ENCODE measurements at places on chromosomes 12 and 14.

GRCh38 chr14:68011406-68012028, 191.9 kb downstream of the RAD51B start:
- DNase-seq, result no peak

DNA sequence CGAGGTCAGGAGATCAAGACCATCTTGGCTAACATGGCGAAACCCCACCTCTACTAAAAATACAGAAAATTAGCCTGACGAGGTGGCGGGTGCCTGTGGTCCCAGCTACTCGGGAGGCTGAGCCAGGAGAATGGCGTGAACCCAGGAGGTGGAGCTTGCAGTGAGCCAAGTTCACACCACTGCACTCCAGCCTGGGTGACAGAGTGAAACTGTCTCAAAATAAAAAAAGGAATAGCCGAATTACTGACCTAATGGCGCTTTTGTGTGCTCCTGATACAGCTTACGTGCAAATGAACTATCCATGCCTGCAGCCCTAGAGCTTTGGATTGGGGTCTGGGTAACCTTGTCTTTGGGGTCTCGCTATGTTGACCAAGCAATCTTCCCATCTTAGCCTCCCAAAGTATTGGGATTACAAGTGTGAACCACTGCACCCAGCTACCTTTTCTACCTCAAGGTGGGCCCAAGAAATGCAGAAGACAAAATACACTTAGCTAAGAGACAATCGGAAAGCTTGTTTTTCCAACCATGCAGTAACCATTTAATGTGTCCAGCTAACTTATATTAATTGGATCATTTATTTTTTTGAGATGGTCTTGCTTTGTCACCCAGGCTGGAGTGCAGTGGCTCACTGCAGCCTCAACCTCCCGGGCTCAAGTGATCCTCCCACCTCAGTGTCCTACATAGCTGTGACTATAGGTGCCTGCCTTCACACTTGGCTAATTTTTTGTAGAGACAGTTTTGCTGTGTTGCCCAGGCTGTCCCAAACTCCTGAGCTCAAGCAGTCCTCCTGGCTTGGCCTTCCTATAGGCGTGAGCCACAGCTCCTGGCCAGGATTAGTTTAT, 5.5 kb downstream of the PABPN1 start:
- DNase-seq, result no peak

- DNase-seq, result peak; percentile 77
Observed at GRCh38 chr12:119412811-119413794, 78.6 kb downstream of the CCDC60 start.

- DNase-seq, result no peak
Observed at GRCh38 chr14:102695167-102695555, 82.1 kb upstream of the TRAF3 start.

GRCh38 chr12:25497021-25497420, 56.1 kb downstream of the LMNTD1 start:
- no peak for DNase-seq

DNA sequence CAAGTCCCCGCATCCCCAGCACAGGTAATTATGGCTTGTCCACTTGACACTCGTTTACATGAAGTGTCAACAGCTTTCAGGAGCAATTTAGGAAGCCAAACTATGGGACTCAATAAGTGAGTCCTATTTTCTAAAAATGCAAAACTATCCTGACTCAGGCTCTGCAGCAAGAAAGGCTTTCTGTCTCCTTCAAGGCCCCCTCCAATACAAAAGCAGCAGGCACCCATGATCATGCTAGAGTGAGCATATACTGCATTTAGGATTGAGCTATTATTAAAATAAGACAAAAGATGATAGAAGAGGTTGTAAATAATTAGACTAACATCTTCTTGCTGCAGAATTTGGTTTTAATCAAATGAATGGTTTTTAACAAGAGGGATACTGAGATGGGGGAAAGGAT, 3.2 kb downstream of the SIX6 start:
- DNase-seq, result no peak

DNA sequence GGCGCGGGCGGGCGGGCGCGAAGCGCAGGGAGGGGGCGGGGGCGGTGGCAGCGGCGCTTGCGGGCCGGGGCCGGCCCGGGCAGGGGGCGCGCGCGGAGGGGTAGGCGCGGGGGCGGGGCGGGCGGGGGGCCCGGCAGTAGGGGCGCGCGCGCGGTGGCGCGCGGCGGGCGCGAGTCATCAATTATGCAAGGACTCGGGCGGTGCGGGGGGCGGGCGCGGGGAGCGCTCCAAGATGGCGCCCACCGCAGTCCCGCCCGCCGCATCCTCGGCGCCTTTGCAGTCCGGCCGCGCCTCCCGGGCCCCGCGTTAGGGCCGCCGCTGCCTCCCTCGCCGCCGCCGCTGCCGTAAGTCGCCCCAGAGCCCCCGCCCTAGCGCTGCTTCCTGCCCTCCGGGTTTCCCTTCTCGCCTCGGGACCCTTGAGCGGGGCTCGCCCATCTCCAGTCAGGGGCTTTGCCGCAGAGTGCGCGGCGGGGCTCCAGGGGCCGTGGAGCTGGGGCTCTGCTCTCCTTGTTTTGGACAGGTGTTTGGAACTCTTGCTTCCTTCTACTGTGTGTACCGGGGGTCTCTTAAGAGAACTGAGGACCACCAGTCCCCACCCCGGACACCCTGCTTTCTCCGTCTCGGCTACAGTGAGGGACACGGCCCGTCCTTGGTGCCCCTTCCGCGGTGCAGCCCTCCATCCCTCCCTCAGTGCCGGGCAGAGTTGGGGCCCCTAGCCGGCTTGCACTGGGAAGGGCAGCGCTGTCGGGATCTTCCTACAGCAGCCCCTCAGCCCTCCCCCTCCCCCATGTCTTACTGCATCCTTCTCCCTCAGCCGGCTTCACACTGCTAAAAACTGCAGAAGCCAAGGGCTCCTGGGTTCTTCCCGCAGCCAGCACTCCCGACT, at the start of gene SCN8A:
Gene SCN8A (plus strand): TSS at position 218 of the 886 bp plus-strand sequence. CDS start 71,585 bp downstream, outside the sequence.
- peak; percentile 98 for DNase-seq

DNA sequence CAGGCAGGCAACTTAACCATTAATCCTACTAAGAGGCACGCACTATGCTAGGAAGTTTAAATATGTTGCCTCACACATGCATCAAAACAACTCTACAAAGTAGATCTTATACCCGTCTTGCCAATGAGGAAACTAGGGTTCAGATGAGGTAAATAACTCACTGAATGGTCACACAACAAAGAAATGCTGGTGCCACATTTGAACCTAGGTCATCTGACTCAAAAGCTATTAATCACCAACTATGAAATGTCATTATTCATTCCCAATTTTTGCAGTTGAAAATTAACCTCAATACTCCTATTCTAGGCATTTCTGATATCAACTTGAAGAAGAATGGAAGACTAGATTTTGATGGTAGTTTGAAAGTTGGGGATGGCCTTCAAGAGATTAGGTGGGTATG, 2.8 kb upstream of the PYROXD1 start:
- no peak for DNase-seq

GRCh38 chr12:103282124-103282523, 213.6 kb downstream of the C12orf42 start:
- peak; percentile 46 for DNase-seq

DNA sequence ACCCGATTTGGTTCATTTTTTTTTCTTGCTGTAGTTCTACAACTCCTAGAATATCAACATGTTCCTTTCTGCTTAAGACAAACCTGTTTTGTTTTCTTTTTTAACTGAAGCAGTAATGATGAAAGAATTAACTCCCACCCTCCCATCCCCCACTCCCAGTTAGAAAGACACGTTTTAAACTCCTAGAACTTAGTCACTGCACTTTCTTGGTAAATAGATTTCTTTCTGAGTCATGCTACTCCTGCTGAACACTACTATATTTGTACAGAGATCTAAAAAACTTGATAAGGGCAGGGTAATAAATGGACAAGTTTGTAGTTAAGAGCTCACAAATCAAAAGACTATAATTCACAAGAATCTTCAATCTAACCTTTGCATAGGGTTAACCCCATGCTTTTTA, 118.9 kb upstream of the PTPRB start:
- DNase-seq, result no peak

DNA sequence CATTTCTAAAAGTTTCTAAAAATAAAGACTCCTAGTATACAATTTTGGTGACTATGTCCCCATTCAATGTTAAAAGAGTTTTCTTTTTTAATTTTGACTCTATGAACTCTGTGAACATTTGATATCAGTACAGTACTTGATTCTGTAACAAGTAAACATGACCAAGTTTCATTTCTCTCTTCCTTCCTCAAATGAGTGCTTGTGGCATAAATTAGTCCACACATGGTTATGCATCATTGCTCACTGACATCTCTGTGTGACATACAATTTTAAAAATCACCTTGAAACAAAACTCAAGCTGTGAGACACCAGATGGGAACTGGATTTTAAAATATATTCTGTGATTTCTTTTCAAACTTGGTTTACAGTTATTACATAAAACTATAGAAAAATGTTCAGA, 253.9 kb upstream of the MDGA2 start:
- DNase-seq, result peak; percentile 77

DNA sequence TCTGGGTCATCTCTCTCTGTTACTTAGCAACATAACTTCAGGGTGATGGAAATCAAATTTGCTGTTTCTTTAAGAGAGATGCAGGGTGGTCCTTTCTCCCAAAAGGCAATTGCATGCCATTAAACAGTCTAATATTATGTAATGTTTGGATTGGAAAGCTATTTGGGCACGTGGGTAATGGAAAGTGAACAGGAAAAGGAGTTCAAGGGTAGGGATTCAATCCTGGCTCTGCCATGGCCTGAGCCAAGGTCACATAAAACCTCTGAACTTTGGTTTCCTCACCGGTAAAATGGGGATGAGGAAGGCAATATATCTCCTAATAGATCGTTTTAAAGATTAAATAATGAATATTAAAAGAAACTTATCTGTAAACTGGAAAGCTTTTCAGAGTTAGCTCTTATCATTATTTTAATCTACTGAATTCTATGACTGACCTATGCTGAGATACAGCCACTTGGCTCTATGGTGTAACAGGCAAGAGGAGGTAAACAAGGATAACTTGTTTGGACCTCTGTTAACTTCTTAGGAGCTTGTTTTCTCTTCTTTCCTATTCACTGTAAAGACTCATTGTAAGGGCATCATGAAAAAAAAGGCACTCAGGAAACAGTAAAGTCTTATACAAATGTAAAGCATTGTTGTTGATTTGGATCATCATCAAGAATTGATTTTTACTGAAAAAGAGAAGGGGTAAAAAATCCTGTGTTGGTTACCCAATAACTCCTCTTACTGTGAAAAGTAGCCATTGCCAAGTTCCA, 55.7 kb upstream of the OVCH1 start:
- no peak for DNase-seq

DNA sequence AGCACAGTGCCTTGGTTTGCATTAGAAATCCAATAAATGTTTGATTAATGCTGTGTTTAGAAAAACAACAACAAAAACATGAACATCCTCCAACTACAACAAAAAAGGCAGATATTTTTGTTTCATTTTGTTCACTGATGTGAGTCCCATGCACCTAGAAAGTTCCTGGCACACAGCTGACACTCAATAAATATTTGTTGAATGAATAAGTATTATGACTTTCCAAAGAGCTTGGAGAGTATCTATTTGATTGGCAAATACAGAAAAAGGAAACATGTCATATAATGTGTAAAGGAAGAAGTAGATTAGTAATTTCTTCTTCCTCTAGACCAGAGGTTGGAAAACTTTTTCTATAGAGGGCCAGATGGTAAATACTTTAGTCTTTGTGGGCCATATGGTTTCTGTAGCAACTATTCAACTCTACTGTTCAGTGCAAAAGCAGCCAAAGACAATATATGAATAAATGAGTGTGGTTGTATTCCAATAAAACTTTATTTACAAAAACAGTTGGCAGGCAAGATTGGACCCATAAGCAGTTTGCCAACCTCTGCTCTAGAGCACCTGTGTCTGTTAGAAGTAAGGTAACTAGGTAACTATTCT, 312.3 kb upstream of the DIO2 start:
- peak; percentile 43 for DNase-seq

GRCh38 chr12:116346741-116347140, 69.2 kb upstream of the MED13L start:
- no peak for DNase-seq

DNA sequence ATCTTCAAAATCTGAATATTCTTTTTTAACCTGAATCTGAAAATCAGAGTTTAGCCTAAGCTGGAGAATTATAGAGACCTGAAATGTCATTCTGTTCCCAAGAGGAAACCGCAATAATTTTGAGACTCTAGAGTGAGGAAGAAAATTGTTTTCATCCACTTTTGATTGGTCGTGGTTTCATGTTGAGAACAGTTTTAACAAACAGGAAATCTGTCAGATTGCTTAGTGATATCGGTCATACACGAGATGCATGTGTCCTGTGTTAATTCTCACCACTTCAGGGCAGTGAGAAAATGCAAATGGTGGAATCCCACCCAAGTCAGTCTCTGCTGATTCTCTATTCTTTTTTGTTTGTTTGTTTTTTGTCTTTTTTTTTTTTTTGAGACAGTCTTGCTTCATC, 1498.5 kb upstream of the TMEM132C start:
- no peak for DNase-seq

DNA sequence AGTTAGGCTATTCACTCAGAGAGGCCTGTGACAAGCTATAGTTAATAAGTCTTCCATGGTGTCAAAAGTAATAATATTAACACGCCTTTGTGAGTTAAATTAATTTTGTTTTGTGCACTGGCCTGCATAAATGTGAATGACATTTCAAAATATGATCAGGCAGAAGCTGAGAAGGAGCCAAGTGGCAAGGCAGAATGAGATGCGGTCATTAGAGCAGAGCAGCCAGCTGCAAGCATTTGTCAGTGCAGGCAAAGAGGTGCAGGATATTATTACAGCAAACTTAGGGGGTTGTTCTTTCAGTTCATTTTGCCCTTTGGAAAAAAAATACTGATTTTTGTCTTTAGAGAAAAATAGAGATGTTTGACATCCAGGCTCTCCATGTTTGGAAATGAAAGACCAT, 364.5 kb downstream of the PAWR start:
- no peak for DNase-seq

DNA sequence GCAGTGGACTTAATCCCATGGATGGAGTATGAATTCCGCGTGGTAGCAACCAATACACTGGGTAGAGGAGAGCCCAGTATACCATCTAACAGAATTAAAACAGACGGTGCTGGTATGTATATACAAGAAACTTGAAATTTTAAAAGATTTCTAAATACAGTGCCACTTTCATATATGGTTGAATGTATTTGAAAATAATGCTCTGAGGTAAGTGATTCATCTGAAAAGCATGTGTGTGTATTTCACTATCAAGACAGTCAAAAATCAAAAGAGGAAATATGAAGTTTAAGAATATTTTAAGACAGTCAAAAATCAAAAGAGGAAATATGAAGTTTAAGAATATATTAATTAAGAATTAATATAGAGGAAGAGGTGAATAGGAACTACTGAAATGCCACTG, 195.0 kb upstream of the PDZRN4 start:
- DNase-seq, result no peak

DNA sequence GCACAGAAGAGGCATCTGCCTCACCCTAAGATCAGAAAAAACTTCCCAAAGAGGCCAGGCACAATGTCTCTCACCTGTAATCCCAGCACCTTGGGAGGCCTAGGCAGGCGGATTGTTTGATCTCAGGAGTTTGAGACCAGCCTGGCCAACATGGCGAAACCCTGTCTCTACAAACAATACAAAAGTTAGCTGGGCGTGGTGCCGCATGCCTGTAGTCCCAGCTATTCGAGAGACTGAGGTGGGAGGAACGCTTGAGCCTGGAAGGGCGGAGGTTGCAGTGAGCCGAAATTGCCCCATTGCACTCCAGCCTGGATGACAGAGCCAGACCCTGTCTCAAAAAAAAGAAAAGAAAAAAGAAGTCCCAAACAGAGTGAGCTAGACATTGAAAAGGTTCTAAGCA, 4.5 kb downstream of the ZBTB1 start:
- DNase-seq, result no peak

GRCh38 chr12:46506198-46506597, 133.6 kb upstream of the SLC38A2 start:
- DNase-seq, result no peak

Data from NCI-H69 (cell line).